Stimulated activated CD4-positive, alpha-beta T cell treated with anti-CD3 and anti-CD28 coated beads, TNF-alpha, amount 100 ng/mL, for 1 hour (primary cell): ENCODE measurements at places on chromosomes 7 and 10.

DNA sequence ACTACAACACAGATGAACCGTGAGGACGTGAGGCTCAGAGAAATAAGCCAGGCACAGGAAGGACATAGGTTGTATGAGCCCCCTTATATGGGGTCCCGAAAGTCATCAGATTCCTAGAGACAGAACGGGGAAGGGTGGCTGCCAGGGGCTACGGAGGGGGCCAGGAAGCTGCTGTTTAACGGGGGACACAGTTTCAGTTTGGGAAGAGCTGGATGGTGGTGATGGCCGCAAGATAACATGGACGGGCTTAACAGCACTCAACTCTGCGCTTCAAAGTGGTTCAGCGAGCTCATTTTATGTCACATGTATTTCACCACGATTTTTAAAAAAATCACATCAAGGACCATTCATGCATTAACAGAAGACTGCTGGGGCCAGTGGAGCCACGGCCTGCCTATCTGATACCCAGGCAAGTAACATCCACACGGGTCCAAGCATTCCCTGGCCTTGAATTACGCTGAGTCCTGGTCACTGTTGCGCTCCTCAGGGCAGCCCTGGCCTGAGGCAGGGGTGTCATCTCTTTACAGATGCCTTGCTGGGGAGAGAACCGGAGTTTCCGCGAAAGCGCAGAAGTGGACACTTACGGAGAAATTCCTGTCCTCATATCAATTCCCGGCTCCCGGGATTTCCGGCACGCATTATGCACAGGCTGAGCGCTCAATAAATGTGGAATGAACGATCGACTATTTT, 1.5 kb downstream of the CARD11 start:
- no peak for DNase-seq

GRCh38 chr7:153522261-153522660, 529.9 kb upstream of the DPP6 start:
- DNase-seq: no peak

DNA sequence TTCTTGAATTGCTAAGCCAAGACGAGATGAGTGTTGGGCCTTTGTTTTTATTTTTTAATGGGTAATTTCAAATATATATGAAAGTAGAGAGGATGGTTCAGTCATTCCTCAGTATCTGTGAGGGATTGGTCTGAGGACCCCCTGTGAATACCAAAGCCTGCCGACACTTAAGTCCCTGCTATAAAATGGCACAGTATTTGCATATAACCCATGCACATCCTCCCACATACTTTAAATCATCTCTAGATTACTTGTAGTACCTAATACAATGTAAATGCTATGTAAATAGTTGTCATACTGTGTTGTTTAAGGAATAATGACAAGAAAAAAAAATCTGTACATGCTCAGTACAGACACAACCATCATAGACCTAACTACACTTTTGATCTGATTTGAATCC, 73.4 kb downstream of the NOD1 start:
- DNase-seq: no peak

DNA sequence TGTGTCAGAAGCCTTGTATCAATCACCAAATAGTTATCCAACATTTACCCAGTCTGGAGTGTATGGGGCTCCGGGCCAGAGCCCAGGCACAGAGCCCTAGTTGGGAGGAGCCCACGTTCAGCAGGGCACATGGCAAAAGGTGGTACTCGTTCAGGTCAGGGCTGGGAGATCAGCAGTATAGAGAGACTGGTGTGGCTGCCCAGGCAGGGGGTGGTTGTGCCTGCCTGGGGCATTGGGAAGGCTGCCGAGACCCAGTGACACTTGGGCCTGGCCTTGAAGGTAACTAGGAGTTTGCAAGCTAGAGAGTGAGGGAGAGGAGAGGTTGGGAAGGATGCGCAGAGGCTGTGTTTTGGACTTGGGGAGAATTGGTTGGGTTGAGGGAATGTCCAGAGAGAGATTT, 48.9 kb upstream of the IGFBP3 start:
- DNase-seq: no peak

DNA sequence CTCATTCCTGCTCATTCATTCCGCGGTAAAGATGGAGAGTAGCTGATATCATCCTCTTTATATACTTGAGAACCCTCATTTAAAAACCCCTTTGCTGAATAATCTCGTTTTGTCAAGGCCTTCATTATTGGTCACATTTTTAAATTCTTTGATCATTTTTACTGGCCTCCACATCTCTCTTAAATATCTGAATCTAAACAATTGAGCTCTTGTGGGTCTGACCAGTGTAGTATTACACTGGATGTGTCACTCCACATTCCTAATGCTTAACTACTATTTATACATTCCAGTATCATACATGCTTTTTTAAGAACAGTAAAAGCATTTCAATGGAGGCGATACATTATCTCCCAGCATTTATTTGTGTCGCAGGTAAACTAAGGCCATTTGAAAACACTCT, 12.6 kb upstream of the PRPS1L1 start:
- DNase-seq: no peak

DNA sequence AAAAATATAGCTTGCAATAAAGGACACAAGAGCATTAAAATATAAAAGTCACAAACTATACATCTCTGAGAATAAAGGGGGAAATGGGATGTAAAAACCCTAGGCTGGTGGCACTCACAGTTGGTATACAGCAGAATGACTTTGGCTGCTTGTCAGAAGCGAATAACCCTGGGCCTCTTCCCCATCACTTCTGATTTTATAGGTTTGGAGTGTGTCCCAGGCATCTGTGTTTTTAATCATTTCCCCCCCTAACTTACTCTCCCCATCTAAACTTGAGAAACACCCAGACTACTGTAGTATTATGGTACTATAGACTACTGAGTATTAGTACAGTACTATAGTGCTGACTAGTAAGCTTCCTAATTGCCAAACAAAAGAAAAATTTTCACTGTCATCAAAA, 1.8 kb upstream of the RPA3 start:
- DNase-seq: no peak

DNA sequence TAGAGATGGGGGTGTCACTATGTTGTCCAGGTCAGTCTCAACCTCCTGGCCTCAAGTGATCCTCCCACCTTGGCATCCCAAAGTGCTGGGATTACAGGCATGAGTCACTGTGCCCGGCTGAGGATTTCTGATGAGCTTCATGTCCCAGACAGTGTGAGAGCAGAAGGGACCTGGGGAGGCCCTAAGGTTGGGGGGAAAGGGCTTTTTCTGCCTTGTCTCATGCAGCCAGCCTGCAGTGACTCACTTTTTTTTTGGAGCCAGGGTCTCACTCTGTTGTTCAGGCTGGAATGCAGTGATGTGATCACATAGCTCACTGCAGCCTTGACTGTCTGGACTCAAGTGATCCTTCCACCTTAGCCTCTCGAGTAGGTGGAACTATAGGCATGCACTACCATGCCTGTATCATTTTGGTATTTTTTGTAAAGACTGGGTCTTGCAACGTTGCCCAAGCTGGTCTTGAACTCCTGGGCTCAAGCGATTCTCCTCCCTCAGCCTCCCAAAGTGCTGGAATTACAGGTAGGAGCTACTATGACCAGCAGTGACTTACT, 14.6 kb downstream of the COL26A1 start:
- no peak for DNase-seq

- no peak for DNase-seq
Measured at GRCh38 chr7:19464241-19464640, 244.6 kb downstream of the POLR1F start.

DNA sequence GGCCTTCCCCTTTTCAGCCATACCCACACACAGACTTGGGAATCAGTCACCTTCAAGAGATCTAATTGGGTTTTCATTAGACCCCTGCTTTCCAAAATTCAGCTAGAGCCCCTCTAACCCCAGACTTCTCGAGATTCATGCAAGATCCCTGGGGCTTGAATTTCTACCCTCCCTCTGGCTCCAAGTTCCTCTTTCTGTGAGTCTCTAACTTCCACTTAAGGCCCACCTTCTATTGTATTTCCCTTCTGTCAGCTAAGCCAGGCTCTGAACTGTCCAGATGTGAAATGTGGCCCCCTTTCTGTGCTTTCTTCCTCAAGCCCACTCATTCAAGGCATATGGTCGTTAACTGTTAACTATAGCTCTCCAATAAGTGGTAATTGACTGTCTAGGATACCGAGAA, 132.2 kb downstream of the ZNF365 start:
- DNase-seq: no peak

DNA sequence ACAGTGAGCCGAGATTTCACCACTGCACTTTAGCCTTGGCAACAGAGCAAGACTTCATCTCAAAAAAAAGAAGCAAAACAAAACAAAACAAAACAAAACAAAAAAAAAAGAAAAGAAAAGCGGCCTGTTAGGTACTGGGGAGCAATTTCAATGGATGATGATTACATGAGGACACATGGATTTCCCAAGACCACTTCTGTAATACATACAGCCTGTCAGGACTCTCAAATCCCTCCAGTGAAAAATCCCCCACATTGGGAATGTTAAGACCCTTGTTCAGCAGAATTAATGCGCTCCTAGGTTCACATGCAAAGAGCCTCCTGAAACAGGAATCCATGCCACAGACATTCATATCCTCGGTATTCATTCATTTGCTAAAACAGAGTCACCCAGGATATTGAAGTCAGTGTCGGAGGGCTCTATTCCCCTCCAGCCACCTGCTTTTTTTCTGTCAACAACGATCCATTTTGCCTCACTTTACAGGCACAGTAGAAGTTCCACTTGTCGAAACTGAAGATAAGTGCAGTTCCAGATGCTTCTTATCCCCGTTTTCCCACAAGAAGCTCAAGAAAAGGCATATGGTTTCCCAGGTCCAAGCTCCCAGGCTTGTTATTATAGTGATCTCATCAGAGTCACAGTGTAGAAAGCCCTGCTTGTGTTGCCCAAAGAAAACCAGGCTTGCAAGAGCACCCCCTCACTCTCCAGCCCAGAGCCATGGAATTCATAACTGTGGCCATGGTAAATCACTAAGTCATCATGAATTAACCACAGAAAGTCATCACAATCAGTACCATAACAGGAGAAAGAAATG, 20.2 kb downstream of the SLC16A12 start:
- DNase-seq: no peak

- DNase-seq: no peak
Measured at GRCh38 chr10:16950656-16951601, 133.7 kb upstream of the RSU1 start.

DNA sequence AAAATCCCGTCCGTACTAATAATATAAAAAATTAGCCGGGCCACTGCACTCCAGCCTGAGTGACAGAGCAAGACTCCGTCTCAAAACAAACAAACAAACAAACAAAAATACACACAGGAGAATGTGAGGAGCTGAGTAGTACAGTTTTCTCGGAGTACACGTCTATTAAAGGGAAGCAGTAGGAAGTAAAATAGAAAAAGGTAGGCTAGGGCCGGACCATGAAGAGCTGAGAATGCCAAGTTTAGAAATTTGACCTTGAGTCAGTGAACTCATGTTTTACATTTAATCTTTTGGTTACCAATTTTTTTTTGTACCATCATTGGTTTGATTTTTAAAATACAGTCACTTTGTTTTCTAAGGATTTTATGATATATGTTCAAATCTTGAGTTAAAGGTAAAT, 64.1 kb downstream of the KAT6B start:
- no peak for DNase-seq

DNA sequence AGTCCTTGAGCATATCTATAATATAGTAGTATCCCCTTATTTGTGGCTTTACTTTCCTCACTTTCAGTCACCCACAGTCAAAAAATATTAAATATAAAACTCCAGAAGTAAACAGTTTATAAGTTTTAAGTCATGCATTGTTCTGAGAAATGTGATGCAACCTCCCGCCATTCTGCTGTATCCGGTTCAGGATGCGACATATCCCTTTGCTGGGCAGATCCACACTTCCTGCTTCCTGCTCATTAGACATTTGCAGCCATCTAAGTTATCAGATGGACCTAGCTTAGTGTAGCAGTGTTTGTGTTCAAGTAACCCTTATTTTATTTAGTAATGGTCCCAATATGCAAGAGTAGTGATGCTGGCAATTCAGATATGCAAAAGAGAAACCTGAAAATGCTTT, 38.9 kb upstream of the BMS1 start:
- no peak for DNase-seq
